ENCODE measurements at places on chromosomes 16 and 17.

- no peak for DNase-seq
Measured at GRCh38 chr17:59498530-59499307, 66.7 kb upstream of the DHX40 start.

GRCh38 chr16:12320298-12320706, 343.8 kb downstream of the SNX29 start:
- DNase-seq: no peak

DNA sequence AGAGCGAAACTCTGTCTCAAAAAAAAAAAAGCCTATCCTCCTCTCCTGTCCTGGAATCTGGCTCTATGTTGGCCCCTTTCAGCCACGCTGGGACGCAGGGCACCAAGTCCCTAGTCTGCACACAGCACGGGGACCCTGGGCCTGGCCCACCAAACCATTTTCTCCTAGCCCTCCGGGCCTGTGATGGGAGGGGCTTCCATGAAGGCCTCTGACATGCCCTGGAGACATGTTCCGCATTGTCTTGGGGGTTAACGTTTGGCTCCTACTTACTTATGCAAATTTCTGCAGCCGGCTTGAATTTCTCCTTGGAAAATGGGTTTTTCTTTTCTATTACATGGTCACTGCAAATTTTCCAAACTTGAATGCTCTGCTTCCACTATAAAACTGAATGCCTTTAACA, 12.6 kb upstream of the GPT2 start:
- no peak for DNase-seq

- no peak for DNase-seq
Measured at GRCh38 chr17:56141046-56141839, 12.0 kb upstream of the ANKFN1 start.

- DNase-seq: no peak
Measured at GRCh38 chr17:57135789-57136291, 50.8 kb downstream of the AKAP1 start.

GRCh38 chr17:60372790-60373483, 19.0 kb downstream of the USP32 start:
- DNase-seq: no peak

DNA sequence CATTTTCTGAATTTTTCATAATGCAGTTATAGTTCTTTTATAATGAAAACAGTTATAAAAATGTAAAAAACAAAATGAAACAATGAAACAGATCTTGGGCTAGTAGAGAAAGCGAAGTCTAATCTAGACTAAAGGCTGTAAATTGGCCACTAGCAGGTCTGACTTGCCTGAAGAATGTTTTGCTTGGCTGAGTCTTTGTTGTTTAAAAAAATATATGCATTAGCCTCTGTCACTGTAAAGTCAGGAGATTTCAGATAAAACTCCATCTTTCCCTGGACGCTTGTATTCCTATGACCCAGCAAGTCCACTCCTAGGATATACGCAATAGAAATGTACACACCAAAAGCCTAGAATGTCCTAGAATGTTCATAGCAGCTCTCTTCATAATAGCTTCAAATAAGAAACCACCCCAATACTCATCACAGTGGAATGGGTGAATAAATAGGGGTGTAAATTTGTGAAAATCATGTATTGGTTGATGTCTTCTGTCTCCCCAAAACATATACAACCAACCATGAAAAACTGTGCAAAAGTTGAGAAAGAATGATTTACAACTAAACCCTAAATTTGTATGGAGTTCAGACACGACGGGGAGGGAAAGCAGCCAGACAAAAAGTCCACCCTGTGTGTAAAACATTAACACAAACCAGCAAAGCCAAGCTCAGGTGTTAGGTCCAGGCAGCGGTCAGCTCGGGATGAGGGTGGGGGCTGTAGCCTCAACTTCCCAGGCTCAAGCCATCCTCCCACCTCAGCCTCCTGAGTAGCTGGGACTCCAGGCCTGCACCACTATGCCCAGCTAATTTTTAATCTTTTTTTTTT, 37.7 kb upstream of the MEAK7 start:
- DNase-seq: no peak

DNA sequence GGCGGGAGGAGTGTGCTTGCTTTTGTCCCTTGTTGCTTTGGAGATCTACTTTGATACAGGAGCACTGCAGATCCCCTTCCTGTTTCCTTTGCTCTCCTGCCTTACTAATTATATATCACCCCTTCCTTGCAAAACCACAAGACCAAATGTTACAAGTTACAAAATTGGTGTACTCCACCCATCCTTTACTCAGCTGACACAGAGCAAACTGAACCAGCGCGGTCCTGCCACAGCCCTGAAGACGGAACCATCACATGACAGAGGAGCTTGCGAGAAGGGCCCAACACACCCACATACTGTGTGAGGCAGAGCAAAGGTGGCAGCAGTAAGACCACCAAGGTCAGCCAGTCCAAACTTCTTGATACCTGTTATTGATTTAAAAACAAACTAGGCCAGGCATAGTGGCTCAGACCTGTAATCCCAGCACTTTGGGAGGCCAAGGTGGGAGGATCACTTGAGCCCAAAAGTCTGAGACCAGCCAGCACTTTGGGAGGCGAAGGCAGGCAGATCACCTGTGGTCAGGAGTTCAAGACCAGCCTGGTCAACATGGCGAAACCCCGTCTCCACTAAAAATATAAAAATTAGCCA, 33.2 kb downstream of the CYTH1 start:
- peak; percentile 54 for DNase-seq

GRCh38 chr17:7137171-7137943, 22.7 kb upstream of the ASGR2 start:
- no peak for DNase-seq

DNA sequence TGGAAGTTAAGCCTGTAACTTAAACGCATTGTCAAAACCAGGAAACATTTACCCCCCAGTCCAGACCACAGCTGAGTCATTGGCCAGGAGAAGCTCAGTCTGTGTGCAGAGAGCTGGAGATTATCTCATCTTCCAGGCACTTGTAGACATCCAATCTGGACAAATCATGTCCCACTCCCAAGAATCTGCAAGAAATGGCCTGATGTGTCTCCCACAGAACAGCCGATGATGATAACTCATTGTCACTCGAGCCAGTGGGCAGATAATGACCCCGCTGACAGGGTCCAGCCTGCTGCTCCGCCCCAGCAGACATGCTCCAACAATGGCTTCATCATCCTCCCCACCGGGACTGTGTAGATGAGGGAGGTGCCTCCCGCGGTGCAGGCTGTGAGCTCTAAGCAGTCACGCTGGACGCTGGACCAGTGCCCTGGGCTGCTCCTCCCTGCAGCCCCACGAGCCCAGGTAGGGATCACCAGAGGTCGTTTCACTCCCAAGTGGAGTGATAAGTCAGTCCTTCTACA, 322.5 kb downstream of the C16orf95 start:
- no peak for DNase-seq

GRCh38 chr17:44787271-44787940, 28.6 kb downstream of the ADAM11 start:
- DNase-seq: no peak

- no peak for DNase-seq
Measured at GRCh38 chr16:11323551-11324336, 21.5 kb upstream of the RMI2 start.

- DNase-seq: no peak
Measured at GRCh38 chr16:65365732-65366715, 244.2 kb upstream of the CDH11 start.

DNA sequence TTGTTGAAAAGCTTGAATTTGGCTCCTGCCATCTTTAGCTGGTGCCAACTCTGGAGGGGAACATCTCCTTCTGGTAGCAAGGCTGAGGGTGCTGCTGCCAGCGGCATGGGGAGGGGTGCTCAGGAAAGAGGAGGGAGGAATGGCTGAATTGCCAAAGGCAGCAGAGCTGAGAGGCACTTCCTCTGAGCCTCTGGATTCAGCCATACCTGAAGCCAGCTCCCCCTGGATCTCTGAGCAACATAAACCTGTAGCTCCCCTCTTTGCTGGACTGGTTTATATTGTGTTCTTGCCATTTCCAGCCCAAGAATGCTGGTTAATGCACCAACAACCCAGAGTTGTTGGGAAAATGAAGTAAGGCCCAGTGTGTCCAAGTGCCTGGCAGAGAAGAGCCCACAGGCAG, 7.4 kb downstream of the MEFV start:
- DNase-seq: no peak

DNA sequence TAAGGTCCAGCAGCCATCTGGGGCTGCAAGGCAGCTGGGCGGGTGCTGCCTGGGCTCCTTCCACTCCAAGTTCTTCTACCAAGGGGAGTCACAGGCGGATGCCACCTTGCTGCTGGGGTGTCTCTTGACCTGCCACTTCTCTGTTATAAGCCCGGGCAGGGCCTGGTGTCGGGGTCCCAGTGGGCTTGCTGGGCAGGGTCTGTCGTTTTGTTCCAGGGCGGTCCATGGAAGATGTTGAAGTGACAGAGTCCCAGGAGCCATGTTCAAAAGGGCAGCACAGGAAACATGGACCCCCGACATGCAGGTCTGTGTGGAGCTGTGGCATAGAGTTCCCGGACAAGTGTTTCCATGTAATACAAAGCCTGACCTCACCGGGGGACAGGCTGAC, 91.1 kb downstream of the TNFRSF13B start:
- no peak for DNase-seq

DNA sequence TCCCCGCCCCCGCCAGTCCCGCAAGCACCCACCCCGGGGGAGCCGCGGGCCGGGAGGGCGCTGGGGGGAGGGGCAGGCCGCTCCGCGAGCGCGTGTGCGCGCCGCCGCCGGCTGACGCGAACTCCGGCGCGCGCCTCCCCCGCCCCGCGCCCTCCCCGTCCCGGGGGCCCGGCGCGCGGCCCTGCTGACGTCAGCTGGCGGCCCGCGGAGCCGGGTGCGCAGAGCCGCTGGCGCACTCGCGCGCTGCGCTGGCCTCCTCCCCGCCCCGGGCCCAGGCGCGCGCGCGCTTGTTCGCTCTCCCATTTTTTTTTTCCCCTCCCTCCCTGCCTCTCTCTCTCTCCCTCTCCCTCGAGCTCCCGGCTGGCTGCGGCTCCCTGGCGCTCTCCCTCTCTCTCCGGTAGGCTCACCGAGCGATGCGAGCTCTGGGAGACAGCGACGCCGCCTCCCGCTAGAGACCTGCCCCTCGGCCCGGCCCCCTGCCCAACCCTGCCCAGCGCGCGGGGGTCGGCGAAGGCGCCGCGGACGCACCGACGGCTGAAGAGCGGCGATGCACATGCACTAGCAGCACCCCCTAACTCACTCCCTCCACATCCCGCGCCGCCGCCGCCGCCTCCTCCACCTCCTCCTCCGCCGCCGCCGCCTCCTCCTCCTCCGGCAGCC, at the start of gene GNAO1:
Gene GNAO1, plus strand, starts transcription at position 334 of the 660 bp plus-strand sequence. CDS start 747 bp downstream, outside the sequence.
- peak; percentile 27 for DNase-seq

DNA sequence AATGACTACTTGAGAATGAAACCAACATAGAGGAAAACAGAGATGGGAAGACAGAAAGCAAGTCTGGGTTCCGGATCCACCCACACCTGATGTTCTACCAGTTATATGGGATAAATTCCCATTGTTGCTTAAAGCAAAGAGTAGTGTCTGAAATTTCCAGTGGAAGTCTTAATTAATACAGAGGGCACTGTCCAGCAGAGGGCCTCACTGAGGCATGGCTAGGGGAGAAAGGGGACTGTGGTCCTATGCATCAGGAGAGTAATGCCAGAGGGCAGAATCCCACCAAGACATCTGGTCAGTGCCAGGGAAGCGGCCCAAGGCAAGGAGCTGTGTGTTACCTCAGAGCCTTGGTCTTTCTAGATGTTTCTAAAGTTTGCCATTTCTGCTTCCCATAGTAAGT, 7.5 kb upstream of the UMOD start:
- DNase-seq: no peak

Measured in stimulated activated CD4-positive, alpha-beta T cell treated with anti-CD3 and anti-CD28 coated beads, Interleukin-1b, Interleukin-23, amount 100 ng/mL, for 1 hour (primary cell).